ENCODE measurements at places on chromosomes 5 and 9.

DNA sequence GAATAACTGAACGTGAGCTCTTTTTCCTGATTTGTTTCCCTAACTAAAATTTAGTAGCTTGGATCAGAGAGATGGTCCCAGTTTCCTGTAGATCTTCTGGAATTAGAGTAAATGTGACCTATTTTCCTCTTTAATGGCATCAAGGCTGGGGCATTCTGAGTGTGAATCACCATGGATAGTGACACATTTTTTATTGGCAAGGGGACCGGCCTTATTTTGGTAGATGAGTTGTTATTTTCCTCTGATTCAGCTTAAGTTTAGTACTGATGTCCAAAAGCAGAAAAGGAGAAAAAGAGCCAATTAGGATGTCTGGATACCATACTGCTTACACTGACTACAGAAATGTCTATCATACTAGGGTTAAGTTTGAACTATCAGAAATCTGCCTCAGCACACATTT, 68.1 kb downstream of the RNF38 start:
- DNase-seq = no peak

GRCh38 chr9:84600739-84601138, 68.8 kb upstream of the NTRK2 start:
- DNase-seq = no peak

DNA sequence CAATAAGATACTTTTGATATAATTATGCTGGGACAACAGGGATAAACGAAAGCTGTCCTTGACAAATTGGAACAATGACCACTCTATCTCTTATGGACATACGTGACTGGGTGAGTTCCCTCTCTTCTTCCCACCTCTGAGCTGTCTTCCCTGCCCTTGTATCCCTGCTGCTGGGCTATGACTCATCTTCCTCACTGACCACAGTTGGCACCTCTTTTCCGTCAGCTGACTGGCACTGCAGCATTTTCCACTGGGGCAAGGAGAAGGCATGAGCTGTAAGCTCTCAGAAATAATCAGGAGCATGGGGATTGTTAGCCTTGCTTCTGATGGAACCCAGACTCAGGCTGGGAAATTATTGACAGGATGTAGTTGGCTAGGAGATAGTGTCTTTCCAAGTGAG, 48.7 kb downstream of the PCSK1 start:
- no peak for DNase-seq

GRCh38 chr5:173479711-173480110, 136.7 kb downstream of the BOD1 start:
- DNase-seq = no peak

DNA sequence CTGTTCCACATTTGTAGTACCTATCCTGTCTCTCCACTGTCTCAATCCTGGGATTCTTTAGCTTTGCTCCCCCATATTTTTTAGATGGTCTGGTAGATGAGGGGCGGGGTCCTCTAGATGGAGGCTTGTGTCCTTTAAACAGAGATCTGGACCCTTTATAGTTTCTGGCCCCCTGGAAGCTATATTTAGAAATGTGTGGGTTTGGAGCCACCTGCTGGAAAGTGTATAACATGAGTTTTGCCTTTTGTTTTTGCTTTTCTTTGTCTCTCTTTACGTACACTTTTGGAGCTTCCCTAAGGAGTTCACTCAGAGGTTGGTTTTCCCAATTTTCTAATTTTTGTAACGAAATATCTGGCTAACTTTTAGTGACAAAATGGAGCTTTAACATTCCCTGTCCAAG, 110.7 kb downstream of the CFAP95 start:
- no peak for DNase-seq

DNA sequence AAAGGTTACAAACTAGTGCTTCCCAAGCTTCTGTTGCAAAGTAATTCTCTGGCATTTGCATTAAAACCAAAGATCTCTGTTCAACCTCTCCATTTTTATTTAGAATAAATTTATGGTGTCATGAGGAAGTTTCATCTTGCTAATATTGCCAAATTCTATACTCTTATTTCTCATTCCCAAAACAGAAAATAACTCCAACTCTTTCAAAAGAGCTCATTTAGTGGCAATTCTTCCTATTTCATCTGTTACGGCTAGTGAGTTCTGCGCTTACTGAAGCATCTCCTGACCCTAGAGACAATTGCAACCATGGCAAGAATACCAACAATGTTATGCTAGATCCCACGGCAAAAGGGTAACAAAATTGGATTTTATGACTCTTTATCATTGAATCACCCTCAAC, 97.0 kb downstream of the HINT1 start:
- no peak for DNase-seq

DNA sequence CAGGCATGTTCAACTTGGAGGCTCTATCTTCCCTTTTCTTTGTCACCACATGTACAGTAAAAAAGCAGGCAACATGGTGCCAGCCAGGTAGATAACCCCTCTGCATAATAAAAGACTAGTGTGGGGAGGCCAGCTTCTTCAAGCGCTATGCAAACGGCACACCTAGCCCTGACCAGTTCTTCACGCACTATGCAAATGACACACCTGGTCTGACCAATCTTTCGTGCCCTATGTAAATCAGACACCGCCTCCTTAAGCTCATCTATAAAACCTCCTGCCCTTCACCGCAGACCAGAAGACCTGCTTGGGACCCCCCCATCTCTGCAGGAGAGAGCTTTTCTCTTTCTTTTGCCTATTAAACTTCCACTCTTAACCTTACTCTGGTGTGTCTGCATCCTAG, 28.1 kb upstream of the UGCG start:
- DNase-seq = peak; percentile 50

DNA sequence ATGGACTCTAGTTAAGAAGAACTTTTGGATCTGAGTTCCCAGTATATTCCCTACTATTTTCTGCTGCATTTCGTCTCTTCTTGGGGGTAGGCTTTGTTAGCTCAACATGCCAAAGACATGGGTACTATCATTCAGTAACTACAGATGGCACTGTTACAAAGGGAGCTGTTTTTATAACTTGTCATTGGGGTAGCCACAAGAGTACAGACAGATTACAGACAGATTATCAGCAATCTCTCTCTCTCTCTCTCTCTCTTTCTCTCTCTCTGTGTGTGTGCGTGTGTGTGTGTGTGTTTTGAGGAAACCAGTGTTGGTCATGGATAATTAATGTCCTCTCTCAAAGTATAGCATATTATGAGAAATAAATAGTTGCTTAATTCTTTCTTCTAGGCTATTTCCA, 116.1 kb downstream of the WDR70 start:
- peak; percentile 28 for DNase-seq

DNA sequence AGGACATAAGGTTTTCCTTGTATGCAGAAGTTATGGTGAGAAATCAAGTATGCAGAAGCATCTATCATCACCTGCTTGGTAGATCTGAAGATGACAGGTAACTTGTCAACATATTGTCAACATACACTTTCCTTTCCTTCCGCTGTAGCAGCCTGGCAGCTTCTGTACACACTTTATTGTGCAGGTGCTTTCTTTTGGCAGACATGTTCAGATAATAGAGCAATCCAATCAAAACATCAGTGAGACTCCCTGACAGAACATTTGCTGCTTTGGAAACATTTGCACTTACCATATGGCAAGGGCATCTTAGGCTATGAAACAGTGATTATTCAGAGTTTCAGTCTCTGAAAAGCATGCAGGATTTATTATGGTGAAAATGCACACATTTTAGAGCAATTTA, 161.1 kb upstream of the CDH12 start:
- DNase-seq = no peak

DNA sequence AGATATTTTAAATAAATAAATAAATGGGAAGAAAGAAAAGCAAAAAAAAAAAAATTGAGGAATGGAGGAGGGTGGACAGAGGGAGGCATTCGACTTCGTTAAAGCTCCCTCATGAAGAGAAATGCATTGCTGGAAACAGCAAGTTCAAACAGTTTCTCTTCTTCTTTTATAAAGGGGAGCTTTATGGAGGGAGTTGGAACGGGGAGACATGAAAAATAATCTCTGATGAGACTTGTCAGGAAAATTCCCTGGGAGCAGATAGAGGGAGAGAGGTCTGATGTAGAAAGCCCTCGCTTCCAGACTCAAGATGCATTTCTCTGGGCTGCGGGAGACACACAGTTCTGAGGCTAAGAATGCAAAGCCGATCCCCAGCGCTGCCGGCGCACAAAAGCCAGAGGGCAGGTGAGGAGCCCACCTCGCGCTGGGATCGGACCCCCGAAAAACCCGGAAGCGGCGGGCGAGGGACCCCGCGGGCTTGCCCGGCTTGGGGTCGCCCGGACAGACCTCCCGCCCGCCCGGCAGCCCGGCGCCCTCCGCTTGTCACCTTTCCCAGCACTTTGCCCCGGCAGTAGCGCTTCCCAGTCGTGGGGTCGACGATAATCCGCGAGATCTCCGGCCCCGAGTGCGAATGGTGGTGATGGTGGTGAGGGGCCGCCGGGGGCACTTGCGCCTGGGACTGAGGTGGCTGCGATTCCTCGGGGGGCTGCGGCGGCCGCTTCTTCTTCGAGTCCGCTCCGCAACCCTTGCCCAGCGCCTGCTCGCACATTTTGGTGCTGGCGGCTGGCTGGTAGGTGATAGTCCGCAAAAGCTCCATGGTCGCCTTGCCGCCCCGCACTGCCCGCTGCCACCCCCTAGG, 512 bp downstream of the PLK2 start:
- DNase-seq = no peak

- peak; percentile 33 for DNase-seq
Observed at GRCh38 chr9:87950765-87951488, 23.4 kb downstream of the CDK20 start.

GRCh38 chr5:36696059-36696673, 89.8 kb downstream of the SLC1A3 start:
- peak; percentile 43 for DNase-seq

GRCh38 chr5:73158313-73158712, 14.7 kb upstream of the TMEM174 start:
- DNase-seq = no peak

Data from NCI-H526 (cell line).